ENCODE measurements at places on chromosomes 6 and 20. TPM values are rescaled to one million over a fixed set of nuclear protein-coding genes. Genes with fewer than 3 reads are reported as not detected.

GRCh38 chr20:40724566-40724965 lies 35.5 kb upstream of the MAFB start:
- DNase-seq, result no peak

The LZTS3 gene
- 3.2 TPM for total RNA-seq

DNA sequence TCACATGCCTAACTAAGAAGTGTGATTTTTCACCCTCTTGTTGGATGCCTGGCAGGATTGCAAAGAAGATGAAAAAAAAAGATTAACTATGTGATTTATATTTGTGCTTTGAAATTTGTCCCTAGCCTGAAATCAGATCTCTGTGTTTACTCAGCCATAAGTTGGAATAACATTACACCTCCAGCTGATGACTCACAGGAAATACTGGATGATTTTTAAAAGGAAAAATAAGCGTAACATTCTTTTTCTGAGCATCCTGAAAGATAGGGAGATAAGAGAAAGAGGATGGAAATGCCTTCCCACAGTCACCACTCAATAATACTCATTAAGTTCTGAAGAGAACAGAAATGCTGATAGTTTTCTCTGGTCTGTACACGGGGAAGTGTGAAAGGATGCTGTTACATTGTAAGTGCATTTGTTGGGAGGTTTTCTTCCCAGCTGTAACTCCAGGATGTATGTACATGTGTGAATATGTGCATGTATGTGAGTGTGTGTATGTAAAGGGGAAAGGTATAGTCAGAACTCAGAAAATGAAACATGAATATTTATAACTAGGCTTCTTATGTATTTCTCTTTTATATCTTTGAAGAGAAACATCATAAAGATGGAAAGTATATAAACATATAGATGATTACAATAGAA lies 37.4 kb upstream of the RIPPLY2 start:
- peak; percentile 34 for DNase-seq

The PRL gene
- total RNA-seq, result not detected

The F13A1 gene
- 0.06 TPM for total RNA-seq

- DNase-seq, result peak; percentile 91
Observed at GRCh38 chr6:21588481-21589351, 4.8 kb upstream of the SOX4 start.

DNA sequence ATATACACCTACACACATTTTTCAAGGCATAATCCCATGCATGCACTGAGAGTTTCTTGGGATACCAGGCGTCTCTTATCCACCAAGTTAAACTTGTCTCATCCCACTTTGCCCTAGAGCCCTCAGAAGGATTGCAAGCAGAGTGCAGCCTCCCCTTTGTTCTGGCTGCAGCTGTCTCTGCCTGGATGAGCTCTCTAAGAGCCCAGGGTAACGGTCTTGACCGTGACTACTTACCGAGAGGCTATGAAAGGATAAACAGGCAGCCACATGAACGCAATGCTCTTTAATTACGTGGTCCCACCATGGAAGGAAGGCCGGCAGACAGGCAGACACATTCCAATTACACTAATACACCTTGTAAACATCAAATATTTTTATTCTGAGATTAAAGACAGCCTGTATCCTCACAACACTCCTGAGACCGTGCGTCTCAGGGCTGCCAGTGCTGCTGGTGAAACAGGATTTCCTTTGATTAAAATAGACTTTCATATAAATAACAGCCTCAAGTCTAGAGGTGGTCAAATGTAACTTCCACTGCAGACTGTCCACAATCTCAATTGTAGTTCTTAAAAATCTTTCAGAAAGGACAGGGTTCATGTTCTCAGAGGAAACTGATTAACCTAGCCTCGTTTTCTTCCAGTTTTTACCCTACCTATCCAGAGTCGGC lies 210.0 kb upstream of the PRDM1 start:
- no peak for DNase-seq

The NNAT gene
- not detected for total RNA-seq

The CTCFL gene
- 0.06 TPM for total RNA-seq

- peak; percentile 99 for DNase-seq
Observed at GRCh38 chr6:158040051-158040803, 58.6 kb downstream of the SYNJ2 start.

The SLC22A2 gene
- total RNA-seq, result 1.1 TPM

DNA sequence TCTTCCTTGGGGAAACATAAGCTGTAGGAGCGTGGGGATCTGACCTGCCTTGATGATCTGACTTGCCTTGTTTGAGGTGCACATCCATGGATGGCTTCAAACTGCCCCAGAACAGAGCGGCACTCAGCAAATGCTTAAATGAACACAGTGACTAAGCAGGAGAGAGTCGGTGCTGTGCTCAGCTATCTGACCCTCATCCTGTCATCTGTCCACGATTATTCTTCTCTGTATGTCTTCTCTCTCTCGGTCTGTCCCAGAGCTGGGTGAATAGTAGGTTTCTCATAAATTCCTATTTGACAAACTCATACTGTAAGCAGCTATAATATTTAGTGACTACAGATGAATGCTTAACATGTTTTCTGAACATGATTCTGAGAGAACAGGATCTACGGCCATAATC lies 37.3 kb downstream of the TRAM2 start:
- peak; percentile 63 for DNase-seq

DNA sequence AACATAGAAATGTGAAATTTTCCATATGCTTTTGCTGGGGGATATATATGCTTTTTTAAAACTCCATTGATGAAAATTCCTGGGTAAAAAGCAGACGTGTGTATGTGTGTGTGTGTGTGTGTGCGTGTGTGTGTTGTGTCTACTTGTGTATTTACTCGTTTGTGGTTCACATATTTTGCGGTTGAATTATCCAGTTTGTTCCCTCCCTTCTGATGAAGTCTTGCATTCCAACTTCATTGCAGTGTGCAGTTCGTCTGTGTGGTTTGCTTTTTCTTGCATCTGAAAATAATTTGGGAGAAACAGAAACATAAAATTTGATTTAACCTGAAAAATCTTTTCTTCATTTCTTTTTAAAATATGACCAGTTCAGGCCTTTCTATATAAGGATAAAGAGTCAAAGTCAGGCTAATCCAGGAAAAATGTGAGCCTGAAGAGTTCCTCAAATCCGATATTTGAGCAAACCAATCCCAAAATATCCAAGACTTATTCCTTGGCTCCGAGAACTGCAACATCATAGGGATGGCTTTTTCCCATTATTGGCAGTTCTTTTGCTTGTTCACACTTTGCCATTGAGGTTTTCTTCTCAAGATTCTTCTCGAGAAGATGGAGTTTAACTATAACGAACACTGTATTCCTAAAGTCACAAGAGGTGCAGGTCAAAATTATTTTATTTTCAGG lies 202.2 kb upstream of the CCN2 start:
- peak; percentile 85 for DNase-seq

The FKBP1C gene
- 0.21 TPM for total RNA-seq

The CCM2L gene
- 2.1 TPM for total RNA-seq

- peak; percentile 86 for DNase-seq
Observed at GRCh38 chr6:96837081-96837971, at the start of gene GPR63. TSS of gene GPR63 (minus strand) at chr6:96837477. CDS start at chr6:96799731, 37,746 bp downstream.

DNA sequence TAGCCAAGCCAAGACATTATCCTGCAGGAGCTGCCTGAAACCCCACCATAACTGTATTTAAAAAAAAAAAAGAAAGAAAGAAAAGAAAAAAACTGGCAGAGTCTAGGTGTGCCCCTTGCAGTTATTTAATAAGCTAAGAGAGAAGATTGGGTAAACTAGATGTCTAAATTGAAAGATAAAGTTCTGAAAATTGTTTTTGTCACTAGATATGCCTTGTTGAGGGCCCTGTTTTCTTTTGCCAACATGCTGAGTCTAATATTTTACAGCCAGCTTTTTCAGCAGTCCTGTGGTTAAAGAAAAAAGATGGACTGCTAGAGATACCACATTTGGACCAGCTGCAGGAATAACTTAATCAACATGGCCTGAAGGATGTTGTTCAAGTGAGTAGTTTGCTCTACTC lies 116.3 kb upstream of the TCF21 start:
- DNase-seq, result no peak

GRCh38 chr6:113758826-113759574 lies 98.1 kb upstream of the MARCKS start:
- DNase-seq, result peak; percentile 15

DNA sequence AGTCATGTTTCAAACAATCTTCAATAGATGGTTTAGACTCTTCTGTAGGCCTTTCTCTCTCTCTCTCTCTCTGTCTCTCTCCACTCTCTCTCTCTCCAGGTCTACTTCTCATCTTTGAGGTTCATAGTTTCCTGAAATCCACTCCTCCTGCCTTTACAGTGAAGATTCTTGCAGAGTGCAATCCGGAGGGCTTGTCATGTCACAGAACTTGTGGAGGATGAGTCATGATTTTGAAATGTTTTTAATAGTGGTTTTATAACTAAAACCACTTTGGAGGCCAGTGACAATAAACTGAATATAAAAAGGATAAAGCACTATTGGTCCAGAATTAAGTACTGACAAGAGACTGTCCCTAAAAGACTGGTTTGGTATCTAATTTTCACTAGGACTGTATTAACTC lies 156.3 kb downstream of the KIF6 start:
- DNase-seq, result peak; percentile 28

- peak; percentile 53 for DNase-seq
Observed at GRCh38 chr6:108557494-108558371, 3.0 kb upstream of the FOXO3 start.

DNA sequence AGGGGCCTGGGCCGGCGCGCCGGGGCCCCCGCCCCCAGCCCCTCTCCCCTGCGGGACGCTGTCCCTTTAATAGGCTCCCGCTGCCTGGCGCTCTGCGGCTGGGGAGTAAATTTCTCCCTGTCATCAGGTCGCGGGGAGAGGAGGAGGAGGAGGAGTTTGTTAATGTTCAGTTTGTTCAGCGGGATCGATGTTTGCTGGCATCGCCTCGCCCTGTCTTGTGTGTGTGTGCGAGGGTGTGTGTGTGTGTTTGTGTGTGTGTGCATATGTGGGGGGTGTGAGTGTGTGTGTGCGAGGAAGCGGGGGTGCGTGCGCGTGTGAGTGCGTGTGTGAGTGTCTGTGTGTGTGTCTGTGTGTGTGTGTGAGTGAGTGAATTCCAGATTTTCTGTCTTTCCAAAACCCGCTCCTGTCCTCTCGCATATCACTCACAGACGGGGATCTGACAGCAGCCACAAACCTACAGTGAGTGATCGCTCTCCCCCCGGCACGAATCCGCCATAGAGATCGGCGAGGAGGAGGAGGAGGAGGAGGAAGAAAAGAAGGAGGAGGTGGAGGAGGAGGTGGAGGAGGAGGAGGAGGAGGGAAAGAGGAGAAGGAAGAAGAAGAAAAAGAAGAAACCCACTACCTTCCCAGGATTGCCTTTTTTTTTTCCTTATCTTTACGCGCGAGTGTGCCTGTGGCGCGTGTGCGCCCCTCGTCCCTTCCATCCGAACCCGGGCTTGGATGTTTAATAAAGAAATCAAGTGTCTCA lies at the start of gene TSHZ2:
Gene TSHZ2, plus strand, starts transcription at position 169 of the 748 bp plus-strand sequence. CDS start 936 bp downstream, outside the sequence.
- DNase-seq, result peak; percentile 65

The NKX2-4 gene
- total RNA-seq, result 3.8 TPM

GRCh38 chr6:163298079-163298830 lies 116.3 kb upstream of the QKI start:
- no peak for DNase-seq

DNA sequence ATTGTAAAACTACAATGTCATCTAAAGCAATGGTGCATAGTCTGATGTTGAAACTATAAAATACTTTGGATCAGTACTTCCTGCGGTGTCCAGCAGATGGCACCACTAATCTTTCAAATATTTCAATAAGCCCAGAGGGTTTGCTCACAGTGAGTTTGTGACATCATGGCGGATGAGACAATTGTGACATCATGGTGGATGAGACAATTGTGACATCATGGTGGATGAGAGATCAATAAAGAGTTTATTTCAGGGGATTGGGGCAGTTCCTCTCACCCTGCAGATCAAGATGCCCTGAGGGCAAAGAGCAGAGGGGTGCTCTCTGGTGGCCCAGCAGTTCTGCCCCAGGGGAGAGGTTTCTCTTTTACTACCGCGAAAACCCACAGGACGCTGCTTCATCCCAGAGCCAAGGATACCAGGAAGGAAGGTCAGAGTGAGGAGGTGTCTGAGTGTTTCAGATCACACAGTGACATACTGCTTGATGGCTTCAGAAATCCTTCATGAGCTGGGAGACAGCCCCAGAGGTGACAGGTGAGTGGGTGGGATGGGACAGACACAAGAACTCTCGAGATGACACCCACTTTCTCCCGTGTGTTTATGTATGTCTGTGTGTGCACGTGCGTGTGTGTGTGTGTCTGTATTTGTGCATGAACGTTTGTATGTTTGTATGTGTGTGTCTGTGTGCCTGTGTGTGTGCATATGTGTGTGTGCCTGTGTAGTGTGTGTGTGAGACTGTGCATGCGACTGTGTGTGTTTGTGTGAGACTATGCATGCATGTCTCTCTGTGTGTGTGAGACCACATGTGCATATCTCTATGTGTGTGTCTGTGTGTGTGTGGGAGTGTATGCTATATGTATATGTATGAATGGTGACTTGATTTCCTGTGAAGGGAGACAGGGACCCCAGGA lies 7.3 kb upstream of the ULBP2 start:
- DNase-seq, result peak; percentile 68

The ZFP57 gene
- not detected for total RNA-seq

DNA sequence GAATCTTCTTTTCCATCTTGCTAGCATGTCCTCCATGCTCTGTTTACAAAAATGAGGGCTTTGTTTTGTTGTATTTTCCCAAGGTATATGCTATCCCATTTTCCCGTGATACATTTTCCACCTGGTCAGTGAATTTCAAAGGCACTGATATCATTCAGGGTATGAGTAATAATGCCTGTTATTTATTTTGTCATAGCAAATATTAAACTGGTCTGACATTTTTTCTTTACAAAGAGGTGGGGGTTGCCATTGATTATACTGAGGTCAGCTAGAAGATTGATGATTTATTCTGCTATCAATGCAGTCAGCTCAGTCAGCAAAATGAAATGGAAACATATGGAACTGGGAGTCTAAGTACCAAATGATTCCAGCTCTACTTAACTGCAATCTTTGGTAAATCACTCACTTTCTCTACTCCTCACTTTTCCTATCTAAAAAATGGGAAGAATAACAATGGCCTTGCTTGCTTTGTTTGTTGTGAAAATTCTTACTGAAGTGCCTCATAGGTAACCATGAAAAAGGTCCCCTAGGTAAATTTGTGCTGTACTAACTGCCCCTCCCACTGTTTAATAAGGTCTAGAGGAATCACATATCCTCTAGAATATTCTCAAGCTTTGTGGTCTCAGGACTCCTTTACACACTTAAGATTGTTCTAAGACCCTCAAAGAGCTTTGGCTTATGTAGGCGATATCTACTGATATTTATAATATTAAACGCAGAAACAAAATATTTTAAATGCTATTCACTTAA lies 64.0 kb downstream of the ARHGAP18 start:
- DNase-seq, result no peak

GRCh38 chr6:160408528-160408927 lies 60.4 kb downstream of the SLC22A3 start:
- DNase-seq, result no peak

DNA sequence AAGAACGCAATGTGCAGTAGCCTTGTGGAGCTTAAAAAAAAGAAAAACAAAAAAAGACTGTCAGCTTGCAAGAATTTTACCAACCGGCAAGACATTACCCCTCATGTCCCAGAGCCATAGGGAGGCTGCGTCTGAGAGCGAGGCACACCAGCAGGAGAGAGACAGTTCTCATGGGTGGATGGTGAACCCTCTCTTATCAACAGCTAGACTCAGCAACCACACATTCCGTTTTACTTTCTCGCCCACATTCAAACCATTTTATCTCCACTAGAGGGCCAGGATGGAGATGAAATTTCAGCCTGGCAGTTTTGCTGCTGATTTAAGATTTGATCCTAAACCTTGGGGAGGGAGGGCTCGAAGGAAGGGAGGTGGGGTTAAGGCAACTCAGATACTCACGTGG lies 247.0 kb downstream of the ATXN1 start:
- DNase-seq, result peak; percentile 64

The ARFGEF3 gene
- total RNA-seq, result 3.3 TPM

GRCh38 chr6:155317186-155317585 lies 2.9 kb upstream of the TFB1M start:
- no peak for DNase-seq

The NCR2 gene
- total RNA-seq, result not detected
